ENCODE measurements at places on chromosomes 7 and 10.

DNA sequence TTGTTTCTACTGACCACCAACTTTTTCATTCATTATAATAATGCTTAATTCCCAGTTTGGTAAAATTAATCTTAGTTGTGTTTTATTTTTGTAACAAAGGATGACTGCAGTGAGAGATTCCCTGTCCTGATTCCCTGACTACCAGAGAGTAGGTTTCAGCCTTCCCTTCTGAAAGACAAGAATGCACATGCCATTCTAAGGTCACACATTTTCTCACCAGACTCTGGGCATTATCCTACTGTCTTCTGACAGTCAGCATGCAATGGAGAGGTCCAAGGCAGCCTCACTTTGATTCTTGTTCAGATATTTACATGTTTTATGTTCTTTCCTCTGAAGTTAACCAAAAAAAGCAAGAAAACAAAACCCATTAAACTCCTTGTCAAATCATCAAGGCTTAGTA lies 372.7 kb upstream of the CDC14C start:
- no peak for DNase-seq

DNA sequence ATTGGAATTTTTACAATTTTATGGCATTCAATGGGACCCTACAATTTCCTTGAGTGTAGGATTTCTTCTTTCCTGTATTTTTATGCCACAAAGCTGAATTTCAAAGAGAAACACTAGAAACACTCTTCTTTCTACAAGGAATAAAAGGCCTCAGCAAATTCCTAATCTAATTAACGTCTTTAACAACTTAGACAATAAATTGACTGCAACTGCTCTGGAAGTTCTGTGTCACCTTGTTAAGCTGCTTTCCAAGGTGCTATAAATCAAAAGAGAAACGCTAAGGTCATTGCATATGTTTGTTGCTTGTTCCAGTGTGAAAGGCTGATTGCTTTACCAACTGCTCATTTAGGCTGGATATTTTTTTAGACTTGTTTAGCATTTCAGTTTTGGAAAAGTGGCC lies 182.2 kb downstream of the POLR1F start:
- no peak for DNase-seq

GRCh38 chr10:101067356-101068083 lies 5.7 kb downstream of the KAZALD1 start:
- DNase-seq = peak; percentile 85

DNA sequence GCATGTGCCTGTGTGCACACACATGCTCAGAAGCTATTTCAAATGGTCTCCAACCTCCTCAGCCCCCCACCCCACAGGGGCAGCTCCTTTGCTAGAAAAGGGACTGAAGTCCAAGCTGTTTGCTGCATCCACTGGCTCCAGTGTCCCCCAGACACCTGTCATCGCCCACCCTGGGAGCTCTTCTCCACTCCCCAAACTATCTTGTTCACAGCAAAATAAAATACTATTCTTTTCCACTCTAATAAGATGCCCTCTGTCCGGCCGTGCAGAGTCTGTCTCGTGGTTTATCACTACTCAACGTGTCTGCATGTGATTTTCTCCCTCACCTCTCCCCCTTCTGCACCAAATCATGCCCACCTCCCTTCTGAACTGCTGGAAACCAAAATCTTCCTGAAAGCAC lies 25.6 kb downstream of the HIPK2 start:
- DNase-seq = no peak

DNA sequence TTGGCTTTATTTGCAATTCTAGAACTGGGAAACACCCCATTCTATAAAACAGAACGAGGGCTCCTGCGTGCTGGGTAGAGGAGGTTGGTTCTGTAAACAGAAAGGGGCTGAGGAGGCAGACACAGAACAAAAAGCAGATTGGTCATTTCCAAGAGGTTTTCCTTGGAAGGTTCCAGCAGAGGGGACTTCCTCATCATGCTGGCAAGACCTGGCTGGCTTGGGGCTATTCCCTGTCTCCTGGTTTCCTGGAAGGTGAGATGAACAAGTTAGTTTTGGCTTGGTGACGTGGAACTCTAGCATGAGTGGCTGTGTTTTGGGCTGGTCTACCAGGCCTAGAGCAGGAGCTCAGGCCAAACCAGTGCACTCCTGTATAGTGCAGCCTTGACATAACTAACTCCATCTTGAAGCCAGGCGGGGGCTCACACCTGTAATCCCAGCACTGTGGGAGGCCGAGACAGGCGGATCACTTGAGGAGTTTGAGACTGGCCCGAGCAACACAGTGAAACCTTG lies 26.1 kb upstream of the DNAJB6 start:
- DNase-seq = no peak

- no peak for DNase-seq
Observed at GRCh38 chr10:84269773-84270172, 24.9 kb downstream of the RGR start.

DNA sequence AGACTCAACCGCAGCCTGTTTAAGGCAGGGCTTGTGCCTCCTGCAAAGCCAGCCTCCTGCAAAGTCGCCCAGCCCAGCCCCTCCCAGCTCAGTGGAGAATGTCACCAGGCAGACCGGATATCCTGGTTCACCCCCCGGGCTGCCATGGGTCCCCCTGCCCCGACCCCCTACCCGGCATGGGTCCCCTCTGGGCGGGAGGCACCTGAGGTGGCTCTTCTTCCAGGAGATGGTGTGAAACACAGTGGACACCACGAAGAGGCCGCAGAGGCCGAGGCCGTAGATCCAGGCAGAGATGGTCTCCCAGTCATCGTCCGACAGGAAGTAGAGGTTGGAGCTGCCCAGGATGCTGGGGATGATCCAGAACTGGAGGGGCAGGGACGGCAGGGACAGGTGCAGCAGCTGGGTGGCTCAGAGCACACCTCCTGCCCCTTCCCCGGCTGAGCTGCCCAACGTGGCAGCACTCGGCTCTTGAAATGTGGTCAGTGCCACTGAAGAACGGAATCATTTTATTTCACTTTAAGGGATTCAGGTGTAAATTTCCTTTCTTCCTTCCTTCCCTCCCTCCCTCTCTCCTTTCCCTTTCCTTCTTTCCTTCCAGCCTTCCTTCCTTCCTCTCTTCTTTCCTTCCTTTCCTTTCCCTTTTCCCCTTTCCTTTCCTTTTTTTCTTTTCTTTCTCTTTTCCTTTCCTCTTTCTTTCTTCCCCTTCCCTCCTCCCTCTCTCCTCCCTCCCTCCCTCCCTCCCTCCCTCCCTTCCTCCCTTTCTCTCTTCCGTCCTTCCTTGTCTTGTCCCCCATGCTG lies 36.7 kb upstream of the RADIL start:
- no peak for DNase-seq

GRCh38 chr7:121436136-121436535 lies 40.0 kb upstream of the FAM3C start:
- DNase-seq = no peak

- no peak for DNase-seq
Observed at GRCh38 chr10:128579280-128579865, 453.1 kb upstream of the MKI67 start.

DNA sequence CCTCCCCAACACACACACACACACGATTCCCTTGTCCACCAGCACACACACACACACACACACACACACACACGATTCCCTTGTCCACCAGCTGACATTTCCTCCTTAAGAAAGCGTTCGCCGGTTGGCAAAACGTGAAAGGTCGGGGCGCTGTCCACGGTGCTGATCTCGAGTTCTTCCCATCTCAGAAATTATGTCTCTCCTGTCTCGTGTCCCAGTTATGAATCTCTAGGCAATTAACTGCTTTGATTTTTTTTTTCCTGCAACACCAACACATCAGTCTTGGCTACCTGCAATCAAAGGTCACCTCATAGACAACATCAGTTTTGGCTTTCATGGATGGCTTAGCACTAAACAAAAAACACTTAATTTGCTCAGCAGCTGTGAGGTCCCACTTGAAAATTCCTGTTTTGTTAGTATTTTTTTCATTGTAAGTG lies 1.9 kb downstream of the INA start:
- DNase-seq = no peak

DNA sequence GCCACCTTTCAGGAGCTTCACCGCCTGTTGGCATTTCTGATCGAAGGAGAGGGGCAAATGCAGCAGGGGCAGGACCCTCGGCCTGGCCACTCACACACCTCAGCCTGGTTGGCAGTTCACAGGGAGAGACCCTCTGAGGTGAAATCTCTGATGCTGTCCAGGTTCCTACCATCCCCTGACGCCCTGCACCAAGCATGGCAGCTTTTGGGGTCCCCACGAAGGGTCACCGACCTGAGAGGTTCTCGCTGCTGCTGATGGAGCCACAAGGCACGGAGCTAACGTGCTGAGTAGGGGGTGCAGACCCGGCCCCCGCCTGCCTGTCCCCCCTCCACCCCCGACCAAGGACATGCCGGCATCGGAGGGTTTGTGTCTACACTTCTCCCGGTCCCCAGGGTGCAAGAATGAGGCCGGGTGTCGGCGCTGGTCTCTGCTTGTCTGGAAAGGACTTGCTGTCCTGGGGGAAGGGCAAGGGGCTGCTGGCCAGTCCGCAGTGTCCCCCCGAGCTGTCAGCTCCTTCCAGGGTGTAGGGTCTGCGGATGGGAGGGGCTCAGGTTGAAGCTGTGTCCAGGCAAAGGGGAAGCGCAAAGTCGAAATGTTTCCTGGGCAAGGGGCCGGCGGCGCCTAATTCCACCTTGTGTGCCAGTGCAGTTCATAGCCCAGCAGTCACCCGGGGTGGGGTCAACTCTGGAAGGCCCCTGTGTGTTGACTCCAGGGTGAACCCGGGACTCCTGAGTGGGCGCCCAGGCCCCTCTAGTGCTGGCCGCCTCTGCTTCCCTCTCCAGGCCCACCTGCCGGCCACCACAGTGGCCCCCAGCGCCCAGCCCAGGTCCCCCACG lies 132.6 kb downstream of the DNAJB6 start:
- DNase-seq = no peak

DNA sequence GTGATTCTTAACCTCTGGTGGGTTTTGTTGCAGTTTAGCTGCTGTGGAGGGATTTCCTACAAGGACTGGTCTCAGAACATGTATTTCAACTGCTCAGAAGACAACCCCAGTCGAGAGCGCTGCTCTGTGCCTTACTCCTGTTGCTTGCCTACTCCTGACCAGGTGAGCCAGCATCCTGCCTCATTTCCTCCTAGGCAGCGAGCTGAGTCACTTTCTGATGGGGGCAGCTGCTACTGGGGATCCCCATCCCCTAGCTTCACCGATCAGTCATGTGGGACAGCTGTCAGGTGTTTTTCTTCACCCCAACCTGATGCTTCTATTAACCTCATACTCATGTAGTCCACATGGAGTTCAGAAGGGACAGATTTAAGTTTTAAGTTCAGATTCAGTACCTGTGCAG lies 21.7 kb upstream of the SMO start:
- no peak for DNase-seq

DNA sequence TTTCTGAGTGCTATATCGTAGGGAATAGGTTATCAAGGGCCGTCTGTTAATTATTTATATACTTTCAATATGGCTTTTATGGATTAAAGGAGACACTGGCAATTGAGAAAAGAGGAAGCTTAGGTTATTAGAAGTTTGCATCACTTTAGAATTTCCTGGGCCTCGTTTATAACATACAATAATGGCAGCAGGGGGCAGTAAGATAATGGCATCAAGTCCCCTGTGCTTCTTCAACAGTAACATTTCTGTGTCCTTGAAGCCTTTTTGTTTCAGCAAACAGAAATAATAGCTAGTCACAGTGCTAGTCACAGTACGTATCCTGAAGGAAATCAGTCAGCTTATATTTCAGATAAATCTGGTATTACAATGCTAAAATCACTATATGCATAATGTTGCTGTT lies 41.9 kb downstream of the SPAM1 start:
- no peak for DNase-seq

GRCh38 chr10:70494536-70494935 lies 16.0 kb downstream of the PALD1 start:
- DNase-seq = no peak

- no peak for DNase-seq
Observed at GRCh38 chr10:70729763-70730357, 55.3 kb downstream of the TBATA start.

GRCh38 chr7:157751406-157751805 lies 414.6 kb downstream of the DNAJB6 start:
- no peak for DNase-seq

- DNase-seq = no peak
Observed at GRCh38 chr10:98033515-98033914, 3.1 kb upstream of the CRTAC1 start.

DNA sequence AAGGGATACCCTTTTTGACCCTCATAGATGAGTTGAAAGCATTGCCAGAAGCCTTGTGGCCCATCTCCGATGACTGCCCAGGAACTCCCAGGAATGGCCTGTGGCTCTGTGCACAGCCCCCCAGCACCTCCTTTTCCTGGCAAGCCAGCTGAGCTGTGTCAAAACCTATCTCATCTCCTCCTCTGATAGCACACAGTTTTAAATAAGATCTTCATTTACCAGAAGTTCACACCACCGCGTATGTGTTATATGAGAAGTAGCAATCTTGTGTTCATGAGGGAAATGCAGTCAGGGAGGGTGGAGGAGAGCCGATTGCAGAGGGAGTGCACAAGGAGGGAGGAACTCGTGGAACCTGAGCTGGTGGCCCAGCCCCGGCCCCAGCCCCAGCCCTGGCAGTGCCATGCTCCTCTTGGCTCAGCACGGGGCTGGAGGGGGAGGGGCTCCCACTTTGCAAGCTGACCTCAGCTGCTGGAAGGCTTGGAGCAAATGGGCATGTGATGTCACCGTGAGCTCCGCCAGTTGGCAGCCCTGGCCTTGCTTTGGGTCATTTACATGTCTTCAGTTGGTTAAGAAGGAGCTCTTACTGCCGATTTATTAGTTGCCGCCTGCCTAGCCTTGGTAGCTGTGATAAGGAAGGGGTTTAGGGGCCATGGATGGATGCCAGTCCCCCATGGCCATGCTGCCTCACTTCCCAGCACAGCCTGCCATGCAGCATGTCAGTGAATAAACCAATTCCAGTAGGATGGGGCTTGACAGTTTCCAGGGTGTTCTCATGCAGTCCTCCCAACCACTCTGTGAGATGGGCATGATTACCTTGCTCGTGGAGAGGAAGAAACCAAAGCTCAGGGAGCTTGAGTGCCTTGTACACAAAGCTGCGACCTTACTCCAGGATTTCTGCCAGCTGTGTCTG lies 20.0 kb downstream of the UNC5B start:
- DNase-seq = peak; percentile 73

- DNase-seq = no peak
Observed at GRCh38 chr10:122624546-122624945, 64.0 kb downstream of the DMBT1 start.

- peak; percentile 56 for DNase-seq
Observed at GRCh38 chr7:36309301-36309700, 80.4 kb upstream of the ANLN start.

DNA sequence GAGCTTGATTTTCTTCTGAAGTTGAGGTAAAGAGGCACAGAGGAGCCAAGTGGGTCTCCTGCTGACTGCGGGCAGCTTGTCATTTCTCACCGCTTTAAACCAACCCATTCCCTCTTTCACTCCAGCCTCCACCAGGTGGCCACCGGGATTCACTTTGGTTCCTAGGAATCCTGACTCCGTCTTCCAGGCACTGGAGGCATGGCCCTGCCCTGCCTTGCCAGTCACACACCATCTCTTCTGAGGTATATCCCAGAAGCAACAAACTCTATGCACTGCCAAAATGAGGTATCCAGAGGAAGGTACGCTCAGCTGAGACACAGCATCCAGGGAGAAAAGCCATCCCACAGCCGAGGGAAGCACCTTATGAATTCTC lies 280.8 kb downstream of the TNS3 start:
- DNase-seq = no peak

Measured in suprapubic skin (tissue), 4 donors.